ENCODE measurements at places on chromosomes 11 and 22.
A peak's percentile ranks its signal among the peaks of the same experiment; 100 is the strongest.

DNA sequence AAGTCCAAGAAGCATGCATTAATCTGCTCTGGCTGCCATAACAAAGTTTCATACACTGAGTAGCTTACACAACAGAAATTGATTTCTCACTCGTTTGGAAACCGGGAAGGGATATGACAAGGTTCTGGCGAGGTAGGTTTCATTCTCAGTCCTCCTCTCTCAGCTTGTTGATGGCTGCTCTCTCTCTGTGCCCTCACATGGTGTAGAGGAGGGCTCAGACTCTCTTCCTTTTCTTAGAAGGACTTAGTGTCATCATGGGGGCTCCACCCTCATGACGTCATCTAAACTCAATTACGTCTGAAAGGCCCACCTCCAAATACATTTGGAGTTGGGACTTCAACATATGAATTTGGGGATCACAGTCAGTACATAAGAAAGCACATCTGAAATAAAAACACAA, 18.6 kb downstream of the GLYATL1 start:
- no peak for DNase-seq

DNA sequence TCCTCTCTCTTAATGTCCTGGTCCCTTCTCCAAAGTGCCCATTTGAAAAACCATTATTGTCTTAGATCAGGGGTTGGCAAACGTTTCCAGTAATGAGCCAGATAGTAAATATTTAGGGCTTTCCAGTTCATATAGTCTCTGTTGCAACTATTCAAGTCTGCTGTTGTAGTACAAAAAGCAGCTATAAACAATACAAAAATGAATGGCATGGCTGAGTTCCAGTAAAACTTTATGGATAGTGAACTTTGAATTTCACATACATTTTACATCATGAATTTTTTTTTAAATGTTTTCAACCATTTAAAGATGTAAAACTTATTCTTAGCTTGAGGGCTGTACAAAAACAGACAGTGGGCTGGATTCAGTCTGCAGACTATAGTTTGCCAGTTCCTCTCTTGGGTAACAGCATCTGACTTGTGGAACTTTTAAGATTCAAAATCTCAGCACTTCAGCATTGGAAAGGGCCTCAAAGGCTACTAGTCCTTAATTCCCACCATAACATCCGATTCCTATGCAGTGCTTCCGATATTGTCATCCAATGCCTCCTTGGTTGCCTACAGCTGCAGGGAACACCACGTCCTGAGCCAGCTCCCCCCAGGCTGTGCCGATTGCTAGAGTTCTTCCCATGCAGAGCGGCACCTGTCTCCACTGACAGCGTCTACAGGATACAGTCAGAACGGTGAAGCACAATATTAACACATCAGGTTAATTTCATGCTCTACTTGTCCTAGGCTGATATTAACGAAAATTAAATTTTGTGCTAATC, 65.6 kb upstream of the E2F8 start:
- no peak for DNase-seq

DNA sequence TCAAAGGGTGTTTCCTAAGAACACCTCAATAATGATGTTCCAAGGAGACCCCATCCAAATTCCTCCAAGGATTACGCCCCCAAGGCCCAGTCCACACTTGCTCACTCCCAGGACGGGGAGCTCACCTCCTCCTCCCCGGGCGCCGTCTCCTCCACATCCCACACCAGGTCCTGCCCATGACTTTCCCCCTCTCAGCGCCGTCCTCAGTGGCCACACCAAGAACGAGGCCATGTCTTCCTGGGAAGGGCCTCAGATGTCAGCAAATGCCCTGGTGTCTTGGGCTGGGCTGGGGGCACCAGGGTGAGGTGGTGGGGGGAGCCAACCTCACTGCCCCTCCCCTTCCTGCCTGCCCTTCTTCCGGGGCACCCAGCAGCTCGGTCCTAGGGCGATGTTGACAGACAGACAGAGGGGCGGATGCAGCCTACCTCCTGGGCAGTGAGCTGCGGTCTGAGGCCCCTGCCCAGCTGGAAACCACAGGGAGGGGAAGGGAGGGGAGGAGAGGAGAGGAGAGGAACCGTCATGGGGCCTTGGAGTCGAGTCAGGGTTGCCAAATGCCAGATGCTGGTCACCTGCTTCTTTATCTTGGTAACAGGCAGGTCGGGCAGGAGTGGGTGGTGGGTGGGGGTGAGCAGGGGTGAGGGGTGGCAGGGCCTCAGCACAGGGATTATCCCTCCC, at the start of the genes C11orf21 and TSPAN32:
C11orf21 (minus strand) TSS at position 288 of the 675 bp plus-strand sequence; CDS start at position 178, 110 bp downstream.
TSPAN32 (plus strand) TSS at position 383 of the 675 bp plus-strand sequence; CDS start at position 520, 137 bp downstream.
- DNase-seq = peak; percentile 84

DNA sequence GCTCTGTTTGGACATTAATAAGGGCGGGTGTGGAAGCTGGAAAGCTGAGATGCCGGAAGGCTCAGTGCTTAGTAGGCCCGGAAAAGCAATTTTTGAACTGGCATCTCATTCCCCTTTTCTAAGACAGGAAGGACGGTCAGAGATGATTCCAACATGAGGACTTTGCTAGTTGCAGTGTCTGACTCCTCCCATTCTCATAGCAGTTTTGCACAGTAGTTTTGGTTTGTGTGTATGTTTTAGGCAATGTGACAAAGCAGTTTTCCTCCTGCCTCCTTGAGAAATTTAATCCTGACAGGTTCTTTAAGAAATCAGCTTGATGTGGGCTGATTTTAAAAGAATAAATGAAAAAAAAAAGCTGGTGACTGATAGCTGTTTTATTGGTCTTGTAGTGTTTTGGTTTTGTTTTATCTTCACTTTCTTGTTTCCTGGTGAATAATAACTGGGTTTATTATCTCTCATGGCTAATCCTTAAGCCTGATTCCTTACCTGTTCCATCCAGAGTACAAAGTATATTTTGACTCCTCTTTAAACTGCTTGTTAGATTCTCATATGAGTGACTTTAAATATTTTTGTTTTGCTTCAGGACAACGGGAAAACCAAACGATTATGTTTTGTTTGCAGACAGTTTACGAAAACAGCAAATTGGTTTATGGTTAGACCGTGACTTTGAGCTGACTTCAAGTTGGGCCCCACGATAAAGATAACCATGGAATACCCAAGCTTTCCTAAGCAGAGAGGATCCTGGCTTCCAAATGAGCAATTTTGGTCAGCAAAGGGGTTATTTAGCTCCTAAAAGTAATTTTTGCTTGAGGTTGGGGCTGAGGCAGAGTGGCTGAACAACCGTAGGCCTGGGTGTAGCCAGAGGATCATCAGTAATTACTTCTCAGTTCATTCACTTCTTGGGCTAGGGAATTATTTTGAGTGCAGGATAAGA, 3.4 kb downstream of the PTPRJ start:
- no peak for DNase-seq

DNA sequence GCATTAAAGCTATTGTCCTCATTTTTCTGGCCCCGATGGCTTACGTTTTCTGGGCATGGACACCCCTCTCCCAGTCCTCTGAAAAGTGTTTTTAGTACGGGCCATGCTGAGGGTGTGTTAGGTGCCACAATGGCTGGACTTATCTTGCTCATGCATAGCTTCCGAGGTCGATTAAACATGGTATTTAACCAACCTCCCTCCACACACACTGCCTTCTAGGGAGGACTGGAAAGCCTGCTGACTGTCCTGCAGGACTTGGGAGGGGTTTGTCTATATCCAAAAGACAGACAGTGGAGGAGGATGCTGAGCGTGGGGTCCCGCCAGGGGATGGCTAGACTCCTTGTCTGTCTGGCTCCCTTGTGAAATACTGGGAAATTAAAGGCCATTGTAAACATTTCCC, 95.3 kb downstream of the FBXO7 start:
- no peak for DNase-seq

GRCh38 chr22:40309631-40310030, 36.7 kb upstream of the ADSL start:
- DNase-seq = no peak
